Left hindlimb (tissue), 1 donor: ENCODE measurements at places on chromosomes 6 and 20.

DNA sequence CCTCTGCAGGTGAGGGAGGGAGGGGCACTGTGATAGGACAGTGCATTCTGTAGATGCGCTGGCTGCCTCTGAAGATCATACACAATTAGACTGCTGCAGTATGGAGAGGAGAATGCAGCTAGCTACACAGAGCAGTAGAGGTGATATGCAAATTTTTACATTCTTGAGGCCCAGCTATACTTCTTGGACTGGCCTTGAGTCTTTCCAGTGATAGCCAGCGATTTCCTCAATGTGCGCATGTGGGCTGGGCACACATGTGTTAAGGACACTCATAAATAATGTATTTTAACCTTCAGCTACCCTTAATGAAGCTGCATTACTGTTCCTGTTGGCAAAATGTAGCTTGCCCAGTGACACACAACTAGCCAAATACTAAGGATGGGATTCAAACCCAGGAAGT is 19.0 kb downstream of the TTPAL start:
- no peak for DNase-seq

- no peak for DNase-seq
Observed at GRCh38 chr20:3432844-3433243, 25.4 kb upstream of the DNAAF9 start.

DNA sequence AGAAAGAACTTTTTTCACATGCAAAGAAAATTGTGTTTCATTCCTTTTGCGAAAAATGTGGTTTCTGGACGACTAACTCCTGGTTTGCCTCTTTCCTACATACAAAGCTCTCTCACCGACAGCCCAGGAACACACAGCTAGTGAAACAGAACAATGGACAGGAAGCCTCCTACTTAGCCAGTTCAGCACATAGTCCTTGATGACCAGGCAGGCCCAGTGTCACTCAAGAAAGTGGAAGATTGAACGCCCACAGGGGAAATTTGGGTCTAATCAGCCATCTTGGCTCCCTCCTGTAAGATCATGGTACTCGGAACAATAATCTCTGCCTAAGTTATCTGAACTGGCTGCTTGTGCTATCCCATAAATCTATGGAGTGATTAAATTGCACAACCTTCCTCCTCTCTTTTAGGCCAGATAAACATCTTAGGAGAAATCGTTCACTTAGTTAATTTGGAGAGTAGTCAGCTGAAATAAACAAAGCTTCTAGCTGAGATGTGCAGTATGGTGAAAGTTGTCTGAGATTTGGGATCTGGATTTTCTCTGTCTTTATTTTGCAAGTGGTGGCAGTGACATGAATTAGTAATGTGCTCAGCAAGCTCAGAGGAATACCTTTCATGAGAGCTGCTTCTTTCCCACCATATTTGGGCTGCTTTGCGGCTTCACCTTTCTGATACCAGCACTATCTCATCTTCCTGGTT is 147.0 kb downstream of the MTFR2 start:
- no peak for DNase-seq

GRCh38 chr6:166708460-166708859 is 81.4 kb upstream of the RPS6KA2 start:
- DNase-seq = no peak

GRCh38 chr6:25640891-25641290 is 11.1 kb upstream of the SCGN start:
- DNase-seq = no peak

DNA sequence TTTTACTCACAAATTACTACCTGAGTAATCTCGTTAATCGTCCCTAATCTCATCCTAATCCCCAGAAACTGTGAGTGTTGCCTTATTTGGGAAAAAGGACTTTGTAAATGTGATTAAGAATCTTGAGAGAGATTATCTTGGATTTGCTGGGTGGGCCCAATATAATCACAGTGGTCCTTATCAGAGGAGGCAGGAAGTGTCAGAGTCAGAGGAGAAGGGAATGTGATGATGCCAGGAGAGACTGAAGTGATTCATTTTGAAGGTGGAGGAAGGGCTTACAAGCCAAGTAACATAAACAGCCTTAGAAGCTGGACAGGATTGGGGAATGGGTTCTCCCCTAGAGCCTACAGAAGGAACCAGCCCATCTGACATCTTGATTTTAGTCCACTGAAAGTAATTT is 16.7 kb downstream of the RPP21 start:
- DNase-seq = no peak

- DNase-seq = no peak
Observed at GRCh38 chr6:3259491-3259958, 778 bp downstream of the PSMG4 start.

DNA sequence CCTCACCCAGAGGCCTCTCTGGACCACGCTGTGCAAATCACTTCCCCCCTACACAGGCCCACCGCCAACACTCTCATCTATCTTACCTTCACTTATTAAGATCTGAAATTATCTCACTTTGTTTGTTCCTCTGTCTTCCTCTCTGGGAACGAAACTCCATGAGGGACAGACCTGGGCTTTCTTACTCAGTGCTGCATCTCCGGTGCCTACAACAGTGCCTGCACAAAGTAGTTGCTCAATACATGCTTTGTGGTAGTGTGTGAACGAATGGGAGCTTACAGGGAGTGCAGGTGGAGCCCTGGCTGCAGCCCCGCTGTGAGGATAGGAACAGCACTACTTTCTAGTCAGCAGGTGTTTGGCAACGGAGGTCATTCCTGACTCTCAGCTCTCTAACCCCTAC is 5.3 kb downstream of the CASS4 start:
- no peak for DNase-seq

- no peak for DNase-seq
Observed at GRCh38 chr6:151719070-151719469, 88.4 kb upstream of the ESR1 start.

- DNase-seq = no peak
Observed at GRCh38 chr20:38870733-38871559, 55.3 kb upstream of the FAM83D start.

- peak; percentile 3 for DNase-seq
Observed at GRCh38 chr20:33311011-33311410, 28.0 kb downstream of the BPIFB1 start.

- DNase-seq = peak; percentile 38
Observed at GRCh38 chr6:89828988-89829471, 650 bp upstream of the CASP8AP2 start.

- no peak for DNase-seq
Observed at GRCh38 chr6:167877994-167878779, 51.5 kb downstream of the AFDN start.

DNA sequence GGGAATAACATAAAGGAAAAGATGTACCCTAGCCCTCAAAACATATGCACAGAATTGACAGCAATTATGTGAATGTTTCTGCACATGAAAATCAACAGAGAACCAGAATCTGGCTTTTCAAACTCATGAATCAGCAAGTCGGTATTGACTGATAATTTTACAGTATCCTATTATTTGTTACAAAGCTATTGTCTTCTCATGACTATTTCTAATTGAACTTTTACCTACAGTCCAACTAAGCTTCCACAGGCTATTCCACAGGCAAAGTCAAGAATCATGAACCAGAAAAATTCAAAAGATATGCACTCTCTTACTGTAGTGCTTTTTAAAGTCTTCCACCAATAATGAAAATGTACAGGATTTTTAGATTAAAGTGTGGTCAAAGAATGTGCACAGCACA is 49.1 kb upstream of the DST start:
- no peak for DNase-seq

- no peak for DNase-seq
Observed at GRCh38 chr6:149223904-149224351, 93.6 kb upstream of the TAB2 start.

DNA sequence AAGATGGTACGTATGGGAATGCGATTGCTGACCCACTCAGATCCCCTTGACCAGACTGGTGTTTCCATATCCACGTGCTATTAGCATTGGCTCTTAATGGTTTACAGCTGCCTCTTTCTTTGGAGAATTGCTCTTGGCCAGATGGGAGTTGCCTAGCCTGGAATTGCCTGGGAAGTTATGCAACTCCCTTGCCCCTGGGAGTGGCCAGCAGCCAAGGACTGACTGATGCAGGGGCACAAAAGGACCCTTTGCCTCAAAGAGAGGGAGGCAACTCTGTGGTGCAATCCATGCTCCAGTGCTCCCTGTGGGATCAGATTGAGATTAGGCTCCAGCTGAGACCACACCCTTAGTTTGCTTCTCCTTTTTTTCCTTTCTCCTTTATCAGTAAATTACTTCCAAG is 203.5 kb upstream of the JAG1 start:
- DNase-seq = no peak

- no peak for DNase-seq
Observed at GRCh38 chr6:24920136-24920535, 15.6 kb downstream of the RIPOR2 start.

GRCh38 chr20:19070026-19070425 is 142.4 kb upstream of the SLC24A3 start:
- DNase-seq = no peak

GRCh38 chr6:7332090-7332745 is 19.2 kb upstream of the SSR1 start:
- no peak for DNase-seq

DNA sequence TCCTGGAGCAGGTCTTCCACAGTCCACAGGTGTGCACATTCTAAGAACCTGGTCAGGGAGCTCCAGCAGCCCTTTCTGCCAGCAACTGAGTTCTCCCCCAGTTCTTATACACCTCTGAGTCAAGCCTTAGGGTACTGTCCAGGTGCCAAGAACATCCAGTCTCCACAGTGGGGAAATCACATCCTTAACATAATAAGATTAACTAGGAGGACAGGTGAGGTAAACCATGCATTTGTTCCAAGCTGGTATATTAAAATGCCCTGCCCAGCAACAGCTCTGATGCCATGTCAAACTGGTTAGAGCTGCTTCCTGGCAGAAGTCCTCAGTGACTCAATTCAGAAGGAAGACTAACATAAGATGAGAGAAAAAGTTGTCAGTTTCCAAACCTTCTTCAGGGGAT is 303.9 kb upstream of the SGK1 start:
- DNase-seq = no peak

DNA sequence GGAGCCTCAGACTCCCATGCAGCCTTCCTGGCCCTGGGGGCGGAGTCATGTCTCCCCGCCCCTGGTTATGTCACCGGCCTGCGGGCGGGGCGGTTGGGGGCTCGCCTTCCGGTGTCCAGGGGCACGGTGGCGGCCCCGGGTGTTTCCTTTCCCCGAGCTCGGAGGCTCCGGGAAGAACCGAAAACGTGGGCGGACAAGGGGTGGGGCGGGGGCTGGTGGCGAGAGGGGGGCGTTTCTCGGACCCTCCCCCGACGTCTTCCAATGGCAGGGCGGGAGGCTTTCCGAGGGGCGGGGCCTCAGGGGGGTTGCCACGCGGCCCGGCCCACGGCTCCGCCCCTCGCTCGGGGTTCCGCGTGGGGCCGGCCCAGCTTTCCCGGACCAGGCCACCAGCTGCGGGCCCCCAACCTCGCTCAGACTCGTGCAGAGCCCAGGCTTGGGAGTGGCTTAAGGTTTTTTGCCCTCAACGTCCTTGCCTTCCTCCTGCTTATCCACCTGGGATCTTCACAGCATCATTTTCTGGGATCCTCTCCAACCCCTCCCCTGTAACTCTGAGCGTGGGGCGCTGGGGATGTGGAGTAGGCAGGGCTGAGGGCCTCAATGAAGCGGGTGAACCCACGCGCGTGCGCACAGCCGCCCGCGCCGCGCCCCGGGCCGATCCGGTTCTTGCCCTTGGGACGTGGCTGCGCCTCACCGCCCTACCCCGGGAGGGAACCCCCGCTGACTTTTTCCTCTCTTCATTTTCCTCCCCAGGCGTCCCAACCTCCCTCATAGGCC is 2.1 kb upstream of the NRN1 start:
- peak; percentile 92 for DNase-seq

- DNase-seq = no peak
Observed at GRCh38 chr20:18388860-18389259, 78.0 kb downstream of the DZANK1 start.

DNA sequence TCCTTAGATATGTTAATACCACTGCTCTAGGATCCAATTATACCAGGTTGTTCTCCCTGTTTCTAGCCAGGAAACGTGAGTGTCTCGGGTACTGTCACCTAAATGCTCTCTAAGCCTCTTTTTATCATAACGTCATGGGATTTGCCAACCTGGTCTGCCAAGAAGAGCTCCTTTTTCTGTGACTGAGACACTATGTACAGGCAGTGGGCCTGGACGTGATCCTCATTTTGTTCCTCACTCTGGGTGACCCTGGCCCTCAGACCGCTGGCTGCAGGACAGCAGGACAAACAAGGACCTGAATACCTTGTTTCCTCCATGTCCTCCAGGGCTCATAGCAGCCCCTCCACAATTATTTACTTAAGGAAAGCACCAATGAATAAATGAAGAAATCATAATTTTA is 69.1 kb downstream of the CD164 start:
- no peak for DNase-seq

- DNase-seq = no peak
Observed at GRCh38 chr20:9918348-9918747, 79.5 kb upstream of the PAK5 start.
